Breast epithelium (tissue), 4 donors: ENCODE measurements at places on chromosomes 7 and 10. TPM values are rescaled to one million over a fixed set of nuclear protein-coding genes. Genes with fewer than 3 reads are reported as not detected.

DNA sequence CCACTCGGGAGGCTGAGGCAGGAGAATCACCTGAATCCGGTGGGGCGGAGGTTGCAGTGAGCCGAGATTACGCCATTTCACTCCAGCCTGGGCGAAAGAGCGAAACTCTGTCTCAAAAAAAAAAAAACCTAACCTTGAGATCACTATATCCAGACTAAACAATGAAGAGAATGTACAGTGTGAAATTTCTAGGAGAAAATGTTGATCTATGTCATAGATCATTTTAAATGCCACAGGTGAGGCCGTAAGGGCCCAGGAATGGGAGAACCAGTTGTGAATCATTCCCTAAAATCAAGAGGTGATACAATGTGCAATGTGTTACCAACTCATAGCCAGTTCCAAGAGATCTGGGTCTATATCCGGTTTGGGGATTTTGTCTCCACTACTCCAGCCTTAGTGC, 158.0 kb downstream of the CACNB2 start:
- DNase-seq, result no peak

GRCh38 chr7:27165996-27166530, 726 bp upstream of the HOXA9 start:
- DNase-seq, result no peak

DNA sequence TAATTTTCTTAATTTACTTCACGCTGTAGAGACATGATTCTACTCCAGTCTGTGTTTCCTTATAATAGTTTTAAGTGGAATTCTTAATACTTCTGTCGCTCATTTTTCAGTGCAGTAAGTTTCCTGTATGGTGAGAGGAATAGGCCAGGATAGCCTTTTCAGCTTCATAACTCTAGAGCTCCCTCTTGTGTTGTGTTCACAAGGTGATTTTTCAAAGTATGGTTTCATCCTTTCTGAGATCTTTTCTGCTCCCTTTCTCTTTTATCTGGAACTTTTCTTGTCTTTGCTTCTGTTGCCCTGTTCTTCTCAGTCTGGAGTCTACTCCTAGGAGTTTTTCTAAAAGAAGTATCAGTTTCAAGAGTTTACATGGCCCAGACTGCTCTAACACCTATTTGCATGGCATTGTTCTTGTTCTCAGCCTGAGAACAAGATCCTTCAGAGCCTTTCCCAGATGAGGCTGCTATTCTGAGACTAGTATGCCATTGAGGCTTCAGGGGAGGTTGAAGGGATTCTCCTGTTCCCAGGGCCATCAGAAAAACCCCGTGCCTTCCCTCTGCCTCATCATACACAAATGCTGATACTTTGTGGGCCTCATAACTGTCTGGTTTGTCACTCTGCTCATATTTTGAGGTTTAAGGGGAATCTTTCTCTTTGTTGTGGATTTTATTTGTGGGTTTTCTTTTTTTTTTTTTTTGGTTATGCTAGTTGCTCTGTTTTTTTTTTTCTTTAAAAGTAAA, 21.8 kb downstream of the NET1 start:
- no peak for DNase-seq

DNA sequence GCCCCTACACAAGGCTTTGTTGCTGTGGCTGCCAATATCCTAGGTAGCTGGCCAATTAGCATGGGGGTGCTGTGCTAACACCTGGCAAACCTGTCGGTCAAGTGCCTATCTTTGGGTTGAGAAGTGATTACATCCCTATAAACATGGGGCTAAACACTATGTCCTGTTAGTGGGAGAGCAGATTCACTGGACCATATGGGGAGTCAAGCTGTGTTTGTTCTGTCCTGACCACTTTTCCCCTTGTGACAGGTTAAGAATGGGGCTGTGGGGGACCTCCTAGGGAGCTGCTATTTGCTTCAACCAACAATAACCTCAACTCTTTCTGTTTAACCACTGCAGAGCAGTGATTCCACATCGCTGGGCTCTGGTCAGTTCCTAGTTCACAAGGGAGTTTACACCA, 151.5 kb upstream of the AOAH start:
- DNase-seq, result no peak

GRCh38 chr10:130380056-130380455, 243.9 kb downstream of the GLRX3 start:
- no peak for DNase-seq

DNA sequence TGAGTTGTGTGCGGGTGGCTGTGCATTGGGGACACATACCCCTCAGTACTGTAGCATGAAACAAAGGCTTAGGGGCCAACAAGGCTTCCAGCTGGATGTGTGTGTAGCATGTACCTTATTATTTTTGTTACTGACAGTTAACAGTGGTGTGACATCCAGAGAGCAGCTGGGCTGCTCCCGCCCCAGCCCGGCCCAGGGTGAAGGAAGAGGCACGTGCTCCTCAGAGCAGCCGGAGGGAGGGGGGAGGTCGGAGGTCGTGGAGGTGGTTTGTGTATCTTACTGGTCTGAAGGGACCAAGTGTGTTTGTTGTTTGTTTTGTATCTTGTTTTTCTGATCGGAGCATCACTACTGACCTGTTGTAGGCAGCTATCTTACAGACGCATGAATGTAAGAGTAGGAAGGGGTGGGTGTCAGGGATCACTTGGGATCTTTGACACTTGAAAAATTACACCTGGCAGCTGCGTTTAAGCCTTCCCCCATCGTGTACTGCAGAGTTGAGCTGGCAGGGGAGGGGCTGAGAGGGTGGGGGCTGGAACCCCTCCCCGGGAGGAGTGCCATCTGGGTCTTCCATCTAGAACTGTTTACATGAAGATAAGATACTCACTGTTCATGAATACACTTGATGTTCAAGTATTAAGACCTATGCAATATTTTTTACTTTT, 1.8 kb downstream of the DDIT4 start:
- DNase-seq, result no peak

DNA sequence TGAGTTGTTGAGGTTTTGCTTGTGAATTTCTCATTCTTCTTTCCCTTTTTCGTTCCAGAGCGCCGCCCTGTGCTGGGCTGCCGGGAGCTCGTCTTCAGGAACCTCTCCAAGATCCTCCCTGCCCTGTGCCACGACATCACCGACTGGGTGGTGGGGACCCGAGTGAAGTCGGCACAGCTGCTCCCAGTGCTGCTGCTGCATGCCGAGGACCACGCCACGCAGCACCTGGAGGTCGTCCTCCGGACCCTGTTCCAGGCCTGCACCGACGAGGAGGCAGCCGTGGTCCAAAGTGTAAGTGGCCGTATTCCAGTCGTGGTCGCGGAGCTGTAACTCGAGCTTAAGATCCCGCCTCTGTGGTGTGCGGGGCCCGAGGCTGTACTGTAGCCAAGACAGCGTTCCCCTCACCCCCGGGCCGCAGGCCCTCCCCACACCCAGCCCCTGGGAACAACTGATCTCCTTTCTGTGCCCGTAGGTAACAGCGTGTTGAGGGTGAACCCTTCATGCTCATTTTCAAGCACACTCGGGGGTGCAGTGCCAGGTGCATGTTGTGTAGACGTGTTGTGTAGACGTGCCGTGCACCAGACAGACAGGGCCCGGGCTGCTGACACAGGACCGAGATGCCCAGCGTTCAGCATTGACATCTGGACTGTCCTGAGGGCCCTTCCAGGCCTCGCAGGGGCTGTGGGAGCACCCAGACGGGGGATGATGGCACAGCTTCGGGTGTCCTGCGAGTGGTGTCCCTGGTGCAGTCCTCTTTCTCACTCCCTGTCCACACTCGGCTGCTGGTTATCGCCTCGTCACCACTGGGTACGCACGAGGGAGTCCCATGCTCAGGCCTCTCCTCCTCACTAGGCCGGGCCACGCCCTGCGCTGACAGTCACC, 27.7 kb upstream of the PRKAR1B start:
- DNase-seq, result no peak

DNA sequence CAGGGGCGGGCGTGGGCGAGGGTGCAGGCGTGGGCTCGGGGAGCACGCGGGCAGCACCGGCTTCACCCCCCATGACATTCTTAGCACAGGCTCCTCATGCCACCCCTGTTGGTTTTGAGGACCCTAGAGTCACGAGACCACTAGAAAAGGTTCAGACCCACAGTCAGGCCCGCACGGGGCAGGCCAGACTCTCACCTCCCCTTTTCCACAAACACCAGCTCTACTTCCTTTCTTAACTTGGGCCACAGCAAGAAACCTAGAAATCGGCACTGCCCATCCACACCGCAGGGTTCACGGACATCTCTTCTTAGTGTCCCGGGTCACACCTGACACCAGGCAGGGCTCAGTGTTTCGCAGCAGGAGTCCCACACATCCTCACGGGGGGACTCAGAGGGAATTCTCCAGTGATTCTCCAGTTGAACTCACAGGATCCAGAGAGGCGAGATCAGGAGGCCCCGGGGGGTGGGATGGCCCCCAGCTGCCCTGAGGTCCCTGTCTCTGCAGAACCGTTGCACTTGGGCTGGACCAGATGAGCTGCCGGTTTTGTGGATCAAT, 52.0 kb downstream of the JAKMIP3 start:
- no peak for DNase-seq

GRCh38 chr7:144391823-144392255, 11.7 kb downstream of the NOBOX start:
- DNase-seq, result no peak

GRCh38 chr7:80392229-80393169, 119.4 kb downstream of the GNAT3 start:
- DNase-seq, result no peak

- no peak for DNase-seq
Measured at GRCh38 chr7:12494687-12495024, 75.9 kb upstream of the SCIN start.

DNA sequence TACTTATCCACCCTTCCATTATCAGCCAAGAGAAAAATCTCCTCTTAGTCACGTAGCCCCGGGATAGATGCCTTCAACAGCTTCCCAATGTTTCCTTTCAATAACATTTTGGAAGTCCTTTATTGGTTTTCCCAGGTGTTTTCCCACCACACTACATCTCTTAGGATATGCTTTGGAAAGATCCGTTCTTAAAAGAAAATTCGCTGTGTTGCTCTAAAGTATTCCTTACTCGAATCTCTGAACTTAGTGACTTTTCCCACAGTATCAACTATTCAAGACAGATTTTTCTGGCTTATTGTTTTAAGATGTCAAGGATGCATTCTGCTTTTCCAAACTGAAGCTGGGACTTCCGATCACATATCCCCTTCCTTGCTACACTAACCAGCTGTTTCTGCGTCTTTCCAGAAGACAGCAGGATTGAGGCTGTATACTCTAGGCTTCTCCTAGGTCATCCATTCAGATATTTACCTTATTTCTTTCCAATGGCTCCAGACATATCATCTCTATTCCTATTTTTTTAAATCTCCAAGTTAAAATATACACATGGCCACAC, 36.5 kb upstream of the SVIL start:
- DNase-seq, result no peak

DNA sequence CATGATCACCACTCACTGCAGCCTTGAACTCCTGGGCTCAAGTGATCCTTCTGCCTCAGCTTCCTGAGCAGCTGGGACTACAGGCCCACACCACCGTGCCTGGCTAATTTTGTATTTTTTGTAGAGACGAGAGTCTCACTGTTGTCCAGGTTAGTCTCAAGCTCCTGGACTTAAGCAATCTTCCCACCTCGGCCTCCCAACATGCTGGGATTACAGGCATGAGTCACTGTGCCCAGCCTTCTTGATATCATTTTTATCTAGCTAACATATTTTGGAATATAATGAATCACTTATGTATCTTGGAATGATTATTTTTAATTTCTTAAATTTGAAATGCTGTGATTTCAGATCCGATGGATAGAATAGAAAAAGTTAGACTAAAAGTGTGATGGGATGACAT, 18.4 kb downstream of the ARL4A start:
- DNase-seq, result no peak

DNA sequence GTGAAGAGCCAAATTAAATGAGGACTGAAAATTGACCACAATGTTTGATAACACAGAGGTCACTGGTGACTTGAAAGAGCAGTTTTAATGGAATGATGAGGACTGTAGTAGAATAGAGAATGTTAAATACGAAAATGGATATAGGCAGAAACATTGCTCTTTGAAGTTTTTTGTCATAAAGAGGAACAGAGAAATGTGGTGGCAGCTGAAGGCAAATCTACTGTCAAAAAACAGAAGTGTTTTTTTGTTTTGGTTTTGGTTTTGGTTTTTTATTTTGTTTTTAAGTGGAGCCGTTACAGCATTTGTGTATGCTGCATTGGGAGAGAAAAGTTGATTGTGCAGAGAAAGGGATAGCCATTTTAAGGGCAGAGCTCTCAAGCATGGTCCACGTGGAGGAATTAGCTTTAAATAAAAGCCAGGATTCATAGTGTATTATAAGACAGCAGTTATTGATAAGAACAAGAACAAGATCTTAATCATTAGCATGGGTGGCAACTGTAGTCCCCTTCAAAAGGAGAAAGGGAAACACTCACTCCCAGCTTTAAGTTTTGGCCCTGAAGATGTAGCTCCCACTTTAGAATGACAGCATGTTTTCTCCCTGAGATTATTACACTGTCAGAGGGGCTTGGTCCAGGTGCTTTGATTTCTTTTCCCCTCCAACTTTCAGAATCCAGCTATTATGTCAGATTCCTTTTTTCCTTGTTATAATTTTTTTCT, 156.7 kb upstream of the BET1 start:
- no peak for DNase-seq

- no peak for DNase-seq
Measured at GRCh38 chr7:128347647-128348097, 4.0 kb upstream of the RBM28 start.

DNA sequence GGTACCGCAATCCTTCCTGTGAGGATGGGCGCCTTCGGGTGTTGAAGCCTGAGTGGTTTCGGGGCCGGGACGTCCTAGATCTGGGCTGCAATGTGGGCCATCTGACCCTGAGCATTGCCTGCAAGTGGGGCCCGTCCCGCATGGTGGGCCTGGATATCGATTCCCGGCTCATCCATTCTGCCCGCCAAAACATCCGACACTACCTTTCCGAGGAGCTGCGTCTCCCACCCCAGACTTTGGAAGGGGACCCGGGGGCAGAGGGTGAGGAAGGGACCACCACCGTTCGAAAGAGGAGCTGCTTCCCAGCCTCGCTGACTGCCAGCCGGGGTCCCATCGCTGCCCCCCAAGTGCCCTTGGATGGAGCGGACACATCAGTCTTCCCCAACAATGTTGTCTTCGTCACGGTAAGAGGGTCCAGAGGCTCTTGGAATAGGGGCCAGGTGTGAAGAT, 1.7 kb downstream of the MEPCE start:
- no peak for DNase-seq

ACSM6 gene
- total RNA-seq, result 0.66 TPM

ZNF488 gene
- total RNA-seq, result 0.44 TPM

ITGA8 gene
- total RNA-seq, result 2.0 TPM

KIAA1549 gene
- 3.9 TPM for total RNA-seq

STOX1 gene
- 17.3 TPM for total RNA-seq

GIMAP8 gene
- 11.5 TPM for total RNA-seq
